ENCODE measurements at places on chromosomes 3 and 15.

DNA sequence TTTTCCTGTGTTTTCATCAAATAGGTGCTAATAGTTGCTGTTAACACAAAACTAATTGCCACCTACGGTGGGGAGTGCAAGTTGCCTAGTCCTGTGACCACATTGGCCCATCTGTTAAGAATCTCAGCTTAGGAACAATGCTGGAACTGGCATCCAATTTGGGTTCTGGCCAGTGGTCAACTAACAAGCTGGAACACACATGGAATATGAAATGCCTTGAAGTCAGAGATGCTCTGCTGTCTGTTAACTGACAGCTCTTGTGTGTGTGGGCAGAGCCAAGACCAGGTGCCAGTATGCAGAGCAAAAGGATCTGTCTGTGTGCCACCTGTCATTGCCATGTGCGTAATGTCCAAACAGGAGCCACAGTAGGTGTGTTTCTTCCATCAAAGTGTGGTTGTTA lies 460.8 kb downstream of the ROBO2 start:
- DNase-seq: no peak

DNA sequence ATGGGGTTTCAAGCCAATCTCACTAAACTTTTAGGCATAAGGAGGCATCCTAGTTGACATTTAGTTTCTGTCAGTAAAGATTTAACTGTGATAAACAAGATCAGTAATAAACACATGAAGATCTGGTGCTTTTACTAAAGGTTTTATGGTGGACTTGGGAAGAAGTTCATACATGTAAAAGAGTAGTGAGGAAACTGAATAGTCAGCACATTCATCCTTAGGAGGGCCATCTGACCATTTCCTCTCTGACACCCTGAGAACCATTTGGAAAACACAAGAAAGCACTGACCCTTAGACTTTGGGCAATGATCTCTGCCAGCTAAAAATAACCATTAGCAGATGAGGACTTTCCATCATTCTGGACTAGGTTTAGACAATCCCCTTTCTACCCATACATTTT lies 1040.9 kb downstream of the AGBL1 start:
- no peak for DNase-seq

DNA sequence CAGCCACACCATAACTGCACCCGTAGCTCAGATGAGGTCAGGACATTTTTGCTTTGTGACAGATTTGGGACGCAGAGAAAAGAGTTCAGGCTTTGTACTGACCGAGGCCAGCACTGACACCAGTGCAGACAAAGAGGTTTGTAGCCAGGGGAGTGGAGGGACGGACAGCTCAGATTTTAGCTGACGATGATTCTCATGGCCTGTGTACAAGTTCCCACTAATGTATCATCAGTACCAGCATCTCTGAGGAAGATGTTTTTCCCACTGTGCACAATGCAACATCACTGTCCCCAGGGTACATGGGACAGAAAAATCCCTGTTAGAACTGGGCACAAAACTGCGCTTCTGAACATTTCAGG lies 112.7 kb downstream of the SLCO3A1 start:
- no peak for DNase-seq

DNA sequence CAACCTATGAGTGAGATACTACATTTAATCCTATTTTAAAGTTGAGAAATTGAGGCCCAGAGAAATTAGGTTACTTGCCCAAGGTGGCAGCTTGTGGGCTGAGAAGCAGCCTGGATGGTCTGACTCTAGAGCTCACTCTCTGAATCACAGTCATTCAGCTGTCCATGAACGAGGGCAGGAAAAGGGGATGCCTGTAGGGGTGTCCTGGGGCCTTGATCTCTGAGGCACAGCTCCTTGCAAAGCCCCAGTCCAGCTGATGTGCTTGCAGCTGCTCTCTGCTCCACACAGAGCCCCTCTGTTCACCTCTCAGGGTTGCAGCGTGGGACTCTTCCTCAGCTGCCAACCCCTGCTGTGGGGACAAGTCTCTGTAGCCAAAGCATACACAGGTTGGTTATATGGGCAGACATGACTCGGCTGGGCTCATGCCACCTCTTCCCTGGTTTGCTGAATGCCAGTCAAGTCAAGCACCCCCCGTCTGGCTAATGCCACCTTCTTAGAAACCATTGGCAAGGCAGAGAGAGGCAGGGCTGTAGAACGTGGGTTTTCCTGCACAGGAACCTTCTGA lies 56.8 kb downstream of the GASK1A start:
- no peak for DNase-seq

DNA sequence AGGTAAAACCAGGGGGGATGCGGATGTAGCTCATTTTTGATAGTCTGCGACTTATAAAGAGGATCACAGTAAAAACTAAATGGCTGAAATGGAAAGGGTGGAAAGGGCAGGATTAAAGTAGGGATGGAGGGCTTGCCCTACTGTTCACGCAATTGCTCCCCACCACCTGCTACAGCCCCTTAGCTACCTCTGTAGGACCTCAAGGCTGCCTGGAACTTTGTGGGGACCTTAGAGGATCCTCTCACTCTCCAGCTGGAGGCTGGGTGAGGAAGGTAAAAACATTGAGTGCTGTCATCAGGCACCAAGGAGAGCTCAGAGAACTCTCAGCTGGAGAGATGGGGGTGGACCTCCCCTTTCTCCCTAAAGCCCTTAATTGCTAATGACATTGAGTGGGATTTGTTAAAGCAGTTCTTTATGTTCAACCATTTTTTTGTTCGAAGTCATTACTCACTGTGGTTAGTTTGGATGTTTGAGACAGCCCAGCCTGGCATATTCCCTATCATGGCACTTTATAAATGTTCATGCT lies 213.0 kb downstream of the CLSTN2 start:
- no peak for DNase-seq

DNA sequence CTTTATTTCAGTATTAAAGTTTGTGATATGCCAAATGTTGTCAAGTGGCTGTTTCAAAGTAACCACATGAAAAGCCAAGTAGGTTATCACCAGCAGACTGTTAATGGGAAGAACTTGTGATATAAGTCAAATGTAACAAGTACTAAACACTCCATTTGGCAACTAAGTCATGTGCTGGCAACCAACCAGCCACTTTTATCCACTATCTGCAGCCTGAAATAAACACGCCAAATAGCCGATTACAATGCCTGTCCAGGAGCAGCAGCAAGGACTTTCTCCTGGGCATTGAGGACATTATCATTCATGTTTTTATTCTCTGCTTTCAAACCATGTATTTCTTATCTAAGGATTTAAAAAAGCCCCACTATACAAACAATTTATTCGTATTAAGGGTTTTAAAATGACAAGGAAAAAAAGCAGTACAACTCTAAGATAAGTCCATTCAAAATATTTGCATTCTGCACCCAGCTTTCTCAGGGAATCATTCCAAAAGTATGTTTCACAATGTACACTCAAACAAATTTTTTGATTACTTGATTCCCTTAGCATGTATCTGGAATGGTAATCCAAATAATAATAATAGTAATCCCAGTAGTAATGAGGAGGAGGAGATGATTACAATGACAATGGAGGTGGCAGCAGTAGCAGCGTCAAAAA lies 448.6 kb downstream of the ERC2 start:
- DNase-seq: no peak

- no peak for DNase-seq
These were observed 691 bp downstream of the RHCG start for GRCh38 chr15:89495638-89496145.

DNA sequence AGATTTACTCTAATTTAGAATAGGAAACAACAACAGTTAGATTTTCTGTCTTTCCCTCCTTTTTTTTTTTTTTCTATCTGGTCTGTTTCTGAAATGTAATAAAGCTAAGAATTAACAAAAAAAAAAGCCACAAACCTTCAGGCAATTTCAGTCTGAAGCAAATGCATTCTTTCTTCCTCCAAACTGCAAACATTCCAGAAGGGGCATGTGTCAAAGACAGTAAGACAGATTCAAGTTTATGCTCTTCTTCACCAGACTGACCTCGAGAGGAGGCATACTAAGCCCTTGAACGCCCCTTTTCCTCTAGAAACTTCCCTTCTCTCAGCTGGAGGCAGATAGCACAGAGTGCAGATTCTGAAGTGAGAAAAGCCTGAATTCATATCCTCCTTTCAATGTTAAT lies 654.6 kb upstream of the LMCD1 start:
- no peak for DNase-seq

DNA sequence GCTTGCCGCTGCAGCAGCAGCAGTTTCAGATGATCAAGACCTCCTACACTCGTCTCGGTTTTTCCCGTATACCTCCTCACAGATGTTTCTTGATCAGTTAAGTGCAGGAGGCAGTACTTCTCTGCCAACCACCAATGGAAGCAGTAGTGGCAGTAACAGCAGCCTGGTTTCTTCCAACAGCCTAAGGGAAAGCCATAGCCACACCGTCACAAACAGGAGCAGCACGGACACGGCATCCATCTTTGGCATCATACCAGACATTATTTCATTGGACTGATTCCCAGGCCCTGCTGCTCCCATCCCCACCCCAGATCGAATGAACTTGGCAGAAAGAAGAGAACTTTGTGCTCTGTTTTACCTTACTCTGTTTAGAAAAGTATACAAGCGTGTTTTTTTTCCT lies 17.6 kb downstream of the CALML4 start:
- peak; percentile 40 for DNase-seq

- peak; percentile 39 for DNase-seq
These were observed 127.8 kb downstream of the ABI3BP start for GRCh38 chr3:100865442-100865841.

DNA sequence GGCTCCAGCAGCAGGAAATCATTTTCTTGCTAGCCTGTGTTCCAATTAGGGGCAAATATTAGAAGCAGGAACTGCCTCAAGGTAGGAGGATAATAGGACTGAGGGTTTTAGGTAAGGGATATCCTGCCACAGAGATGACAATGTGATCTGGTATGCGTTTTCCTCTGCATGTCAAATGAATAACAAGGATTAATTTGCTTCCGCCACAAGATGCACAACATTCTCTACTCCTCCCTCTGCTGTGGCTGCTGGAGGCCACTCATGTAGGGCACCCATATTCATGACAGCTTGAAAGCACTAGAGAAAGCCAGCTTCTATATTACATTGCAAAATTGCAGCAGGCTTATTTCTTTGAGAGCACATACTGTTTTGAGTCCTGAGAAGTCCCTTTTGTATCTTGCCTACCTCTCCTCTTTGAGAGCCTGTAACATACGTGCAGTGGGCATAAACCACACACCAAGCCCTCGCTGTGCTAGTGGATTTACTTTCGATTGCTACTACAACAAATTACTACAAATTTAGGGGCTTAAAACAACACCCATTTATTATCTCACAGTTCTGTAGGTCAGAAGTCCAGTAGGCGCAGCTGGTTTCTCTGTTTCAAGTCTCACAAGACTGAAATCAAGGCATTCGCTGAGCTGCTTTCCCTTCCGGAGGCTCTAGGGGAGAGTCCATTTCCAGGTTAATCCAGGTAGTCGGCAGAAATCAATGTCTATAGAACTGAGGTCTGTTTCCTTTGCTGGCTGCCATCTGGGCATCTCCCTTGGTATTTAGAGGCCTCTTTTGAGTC lies 5.9 kb upstream of the CD47 start:
- DNase-seq: no peak

DNA sequence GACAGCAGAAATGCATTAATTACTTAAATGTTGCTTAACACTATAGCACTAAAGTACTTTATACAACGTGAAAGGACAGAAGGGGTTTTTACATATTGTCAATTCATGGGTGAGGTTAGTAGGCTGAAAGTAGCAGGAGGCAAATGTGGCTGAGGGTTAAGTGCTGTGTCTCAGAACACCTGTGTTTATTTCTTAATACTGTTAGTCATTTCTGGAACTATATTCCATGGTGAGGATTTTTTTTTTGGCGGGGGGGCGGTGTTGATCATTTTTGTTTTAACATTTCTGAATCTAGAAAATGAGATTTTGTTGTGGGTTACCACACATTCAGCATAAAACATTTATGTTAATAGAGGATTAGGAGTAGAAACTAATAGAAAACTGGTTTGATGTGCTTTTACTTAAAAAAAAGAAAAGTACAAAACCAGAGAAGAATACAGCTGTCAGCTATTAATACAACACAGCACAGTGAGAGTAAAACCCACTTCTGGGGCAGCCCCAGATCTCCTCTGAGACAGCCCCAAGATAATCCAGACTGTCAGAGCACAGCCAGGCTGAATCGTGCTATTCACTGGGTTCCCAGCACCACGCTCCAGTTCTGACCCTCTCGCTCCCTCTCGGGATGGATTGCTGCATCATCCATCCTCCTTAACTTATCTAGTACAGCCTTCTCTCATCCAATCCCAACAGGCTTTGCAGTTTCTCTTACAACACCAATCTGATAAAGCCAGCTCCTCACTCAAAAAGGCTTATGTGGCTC lies 307.7 kb downstream of the TUSC7 start:
- no peak for DNase-seq

- DNase-seq: peak; percentile 26
These were observed 119.4 kb upstream of the IQSEC1 start for GRCh38 chr3:13192471-13193213.

GRCh38 chr15:41495736-41496599 lies 2.3 kb downstream of the ITPKA start:
- no peak for DNase-seq

DNA sequence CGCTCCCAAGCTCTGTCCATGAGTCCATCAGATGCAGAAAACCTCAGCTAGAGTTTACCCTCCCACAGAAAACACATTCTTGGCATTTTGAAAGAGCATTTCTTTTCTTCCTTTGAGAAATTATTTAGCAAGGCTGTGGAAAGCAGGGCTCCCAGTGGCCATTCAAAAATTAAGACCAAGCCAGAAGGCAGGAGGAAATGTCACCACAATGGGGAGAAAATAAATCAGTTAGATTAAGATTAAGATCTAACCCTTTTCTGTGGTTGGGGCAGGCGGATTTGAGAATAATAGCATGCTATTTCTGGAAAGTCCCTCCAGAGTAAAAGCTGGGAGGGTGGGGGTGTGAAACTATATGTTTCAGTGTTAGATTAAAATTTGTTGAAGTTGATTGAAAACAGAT lies 20.2 kb downstream of the LRIG1 start:
- DNase-seq: no peak

- DNase-seq: no peak
These were observed 7.2 kb downstream of the SPG11 start for GRCh38 chr15:44656298-44656697.
